ENCODE measurements at places on chromosomes 13 and 19.

GRCh38 chr13:94384231-94384905, 95.1 kb downstream of the DCT start:
- no peak for DNase-seq

- DNase-seq = no peak
Observed at GRCh38 chr19:32682317-32682716, 6.7 kb downstream of the RGS9BP start.

GRCh38 chr19:2045501-2046045, 5.5 kb downstream of the MKNK2 start:
- no peak for DNase-seq

DNA sequence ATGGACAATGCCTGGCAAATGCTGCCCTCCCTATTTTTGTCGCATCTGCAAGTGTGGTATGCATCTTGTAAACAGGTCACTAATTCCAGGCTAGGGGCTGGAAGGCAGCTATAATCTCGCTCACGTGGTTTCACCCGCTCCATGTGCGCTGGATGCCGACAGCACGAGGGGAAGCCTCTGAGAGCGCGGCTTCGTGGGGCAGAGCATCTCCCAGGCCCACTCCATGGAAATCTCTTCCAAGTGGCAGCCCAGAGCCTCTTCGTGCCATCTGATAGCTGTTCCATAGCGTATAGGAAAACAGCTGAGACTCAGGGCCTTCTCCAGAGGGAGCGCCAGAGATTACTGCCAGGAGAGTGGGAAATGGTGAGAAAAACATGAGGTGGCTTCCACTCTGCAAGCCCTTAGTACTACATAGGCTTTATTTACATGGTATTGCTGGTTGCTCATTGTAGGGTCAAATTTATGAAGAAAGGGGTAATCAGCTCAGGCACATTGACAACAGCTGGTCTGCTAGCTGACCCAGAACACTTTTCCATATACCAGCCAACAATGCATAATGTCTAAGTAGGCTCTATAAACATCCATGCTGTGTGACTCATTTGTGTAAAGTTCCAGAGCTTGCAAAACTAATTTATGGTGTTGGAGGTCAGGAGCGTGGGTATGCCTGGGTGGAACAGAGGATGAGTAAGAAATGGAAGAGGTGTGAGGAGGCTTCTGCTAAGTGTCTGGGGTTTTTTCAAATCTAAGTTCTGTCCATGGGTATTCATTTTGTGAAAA, 165.2 kb downstream of the SHISA2 start:
- DNase-seq = no peak

DNA sequence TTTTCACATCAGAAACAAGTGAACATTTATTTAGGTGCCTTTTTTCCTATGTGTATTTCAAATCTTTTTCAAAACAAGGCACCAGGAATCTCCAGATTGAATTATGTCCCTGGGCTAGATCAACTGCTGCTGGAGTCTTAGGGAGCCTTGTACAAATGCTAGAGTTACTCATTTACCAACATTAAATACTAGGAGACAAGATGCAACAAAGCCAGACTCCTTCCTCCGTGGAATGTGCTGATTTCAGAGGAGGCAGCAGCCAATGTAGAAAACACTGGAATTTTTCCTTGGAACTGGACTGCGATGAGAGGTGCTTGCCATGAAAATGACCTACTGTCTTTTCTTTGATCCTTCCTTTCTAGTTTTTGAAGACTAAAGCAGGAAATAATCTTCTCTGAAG, 1514.7 kb upstream of the MIR17HG start:
- DNase-seq = no peak

GRCh38 chr13:52348071-52348470, 57.9 kb downstream of the THSD1 start:
- no peak for DNase-seq

- DNase-seq = no peak
Observed at GRCh38 chr13:94175076-94175475, 304.4 kb downstream of the DCT start.

DNA sequence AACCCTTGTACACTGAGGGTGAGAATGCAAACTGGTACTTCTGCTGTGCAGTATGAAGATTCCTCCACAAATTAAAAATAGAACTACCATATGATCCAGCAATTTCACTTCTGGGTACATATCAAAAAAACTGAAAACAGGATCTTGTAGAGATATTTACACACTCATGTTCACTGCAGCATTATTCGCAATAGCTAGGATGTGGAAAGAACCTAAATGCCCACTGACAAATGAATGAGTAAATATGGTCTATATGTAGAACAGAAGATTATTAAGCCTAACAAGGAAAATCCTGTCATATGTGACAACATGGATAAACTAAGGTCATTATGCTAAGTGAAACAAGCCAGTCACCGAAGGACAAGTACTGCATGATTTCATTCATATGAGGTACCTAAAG, 304.7 kb downstream of the ENOX1 start:
- DNase-seq = no peak

- DNase-seq = no peak
Observed at GRCh38 chr19:1941146-1942077, at the start of gene CSNK1G2. Gene CSNK1G2, plus strand, starts transcription at chr19:1941172. Its CDS starts 28,601 bp downstream, at chr19:1969773.

DNA sequence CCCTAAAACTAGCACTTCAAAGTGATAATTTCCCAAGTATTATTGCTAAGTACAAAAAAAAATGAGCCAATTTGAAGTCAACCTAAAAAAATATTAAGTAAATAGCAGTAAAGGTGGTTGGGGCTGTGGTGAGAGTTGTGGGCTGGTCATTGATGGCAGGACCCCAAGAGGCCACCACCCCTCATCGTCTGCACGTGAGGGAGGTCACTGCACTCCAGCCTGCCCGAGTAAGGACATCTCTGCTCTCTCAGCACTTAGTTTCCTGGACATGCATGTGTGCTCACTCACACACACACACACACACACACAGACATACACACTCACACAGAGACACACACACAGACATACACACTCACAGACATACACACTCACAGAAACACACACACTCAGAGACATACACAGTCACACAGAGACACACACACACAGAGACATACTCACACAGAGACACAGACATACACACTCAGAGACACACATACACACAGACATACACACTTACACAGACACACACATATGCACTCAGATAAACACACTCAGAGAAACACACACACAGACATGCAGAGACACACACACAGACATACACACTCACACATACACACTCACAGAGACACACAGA, 127.2 kb upstream of the SOX1 start:
- DNase-seq = no peak

DNA sequence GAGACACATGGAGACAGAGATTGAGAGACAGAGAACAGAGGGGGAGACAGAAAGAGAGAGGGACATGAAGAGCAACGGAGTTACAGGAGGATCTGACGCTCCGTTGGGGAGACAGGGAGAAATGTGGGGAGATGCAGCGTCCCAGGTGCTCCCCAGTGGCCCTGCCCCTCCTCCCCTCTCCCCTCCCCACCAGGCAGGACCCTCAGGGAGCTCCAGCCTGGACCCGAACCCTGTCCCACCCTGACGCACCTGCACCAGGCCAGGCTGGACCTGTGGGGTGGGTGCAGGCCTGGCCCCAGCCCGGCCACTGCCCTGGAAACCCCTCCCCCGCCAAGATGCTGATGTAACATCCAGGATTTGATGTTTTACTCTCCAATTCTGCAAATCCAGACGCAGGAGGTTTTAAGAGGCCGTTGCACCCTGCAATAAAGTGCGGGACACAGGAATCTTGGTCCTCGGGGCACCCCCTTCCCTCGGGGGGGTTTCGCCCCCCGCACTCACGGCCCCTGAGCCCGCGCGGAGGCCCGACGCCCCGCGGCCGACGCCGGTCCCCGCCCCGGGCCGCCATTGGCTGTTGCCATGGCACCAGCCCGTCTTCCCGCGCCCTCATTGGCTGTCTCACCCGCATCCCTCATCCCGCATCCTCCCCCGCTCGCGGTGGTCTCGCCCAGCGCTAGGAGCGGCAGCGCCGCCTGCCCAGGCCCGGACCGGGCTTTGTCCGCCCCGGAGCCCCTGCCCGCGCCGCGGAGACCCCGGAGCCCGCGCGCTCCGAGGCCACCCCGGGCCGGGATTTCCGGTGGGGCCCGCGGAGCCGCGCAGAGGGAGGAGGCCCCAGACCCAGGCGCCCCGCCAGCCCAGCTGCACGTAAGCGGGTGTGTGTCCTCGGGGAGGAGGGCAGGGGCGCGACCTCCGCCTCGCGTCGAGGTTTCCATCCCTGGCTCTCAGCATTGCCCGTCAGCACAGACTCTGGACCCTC, at the start of gene APC2:
Gene APC2 (plus strand): TSS at position 655 of the 976 bp plus-strand sequence. CDS start 2,881 bp downstream, outside the sequence.
- peak; percentile 85 for DNase-seq

- no peak for DNase-seq
Observed at GRCh38 chr19:56159622-56160271, 16.1 kb upstream of the GALP start.

DNA sequence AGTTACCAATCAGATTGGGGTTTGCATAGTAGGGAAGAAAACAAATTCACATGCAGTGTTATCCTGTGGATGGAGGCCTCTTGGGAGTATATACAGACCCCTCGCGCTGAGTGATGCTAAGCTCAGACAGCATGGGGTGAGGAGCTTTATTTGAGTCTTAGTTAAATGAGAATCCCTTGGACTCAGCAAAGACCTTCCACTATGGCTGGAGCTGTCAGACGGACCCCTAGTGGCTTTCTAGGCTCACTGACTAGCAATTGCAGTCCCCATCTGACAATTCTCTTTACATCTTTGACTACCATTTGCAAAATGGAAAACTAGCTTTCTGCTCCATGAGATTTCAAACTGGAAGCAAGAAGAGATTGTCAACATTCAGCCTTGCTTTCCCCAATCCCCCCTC, 90.4 kb downstream of the STOML3 start:
- DNase-seq = no peak

GRCh38 chr13:78131811-78132210, 213.2 kb upstream of the EDNRB start:
- no peak for DNase-seq

GRCh38 chr13:49021953-49022352, 46.2 kb downstream of the FNDC3A start:
- no peak for DNase-seq

DNA sequence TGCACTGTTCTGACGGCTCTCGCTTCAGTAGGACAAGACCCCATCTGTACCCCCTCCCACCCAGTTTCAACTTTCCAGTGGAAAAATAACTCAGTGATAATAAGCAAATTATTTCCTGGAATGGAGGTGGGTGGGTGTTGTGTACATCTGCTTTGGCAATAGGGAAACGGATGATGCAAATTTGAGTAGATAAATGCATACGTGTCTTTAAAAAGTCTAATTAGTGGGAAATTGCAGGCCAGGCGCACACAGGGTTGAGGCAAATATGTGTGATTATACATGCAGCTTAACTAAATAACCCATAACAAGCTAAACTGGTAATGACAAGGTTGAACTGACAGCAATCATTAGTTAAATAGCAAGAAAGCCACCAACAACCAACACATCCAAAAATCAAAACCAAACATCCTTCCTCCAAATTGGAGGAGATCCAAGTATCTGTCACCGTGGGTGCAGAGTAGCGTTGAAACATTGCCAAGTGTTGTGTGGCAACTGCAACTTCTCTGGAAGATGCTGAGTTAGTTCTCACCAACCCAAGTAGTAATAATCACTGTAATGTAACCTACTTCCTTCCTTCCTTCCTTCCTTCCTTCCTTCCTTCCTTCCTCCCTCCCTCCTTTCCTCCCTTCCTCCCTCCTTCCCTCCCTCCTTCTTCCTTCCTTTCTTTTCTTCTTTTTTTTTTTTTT, 54.6 kb downstream of the TRPM4 start:
- peak; percentile 25 for DNase-seq
